ENCODE measurements at places on chromosomes 4 and X.

- DNase-seq: no peak
Observed at GRCh38 chrX:29295987-29296680, 708.9 kb downstream of the IL1RAPL1 start.

DNA sequence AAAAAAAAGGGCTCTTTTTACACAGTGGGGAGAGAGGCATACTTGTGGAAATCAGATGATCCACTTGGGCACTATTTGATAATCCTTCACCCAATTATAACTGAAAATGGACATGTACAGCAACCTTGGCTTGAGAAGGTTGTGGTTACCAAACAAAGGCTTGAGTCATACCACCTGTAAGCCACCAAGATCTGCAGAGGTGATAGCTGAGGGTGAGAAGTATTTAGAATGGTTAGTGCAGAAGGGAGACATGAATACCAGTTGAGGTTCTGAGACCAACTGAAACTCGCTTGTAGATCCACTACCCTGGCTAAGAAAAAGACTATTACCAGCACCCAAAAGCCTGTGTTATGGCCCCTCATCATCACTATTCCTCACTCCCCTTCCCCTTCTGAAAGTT, 614.0 kb downstream of the STIM2 start:
- DNase-seq: no peak

DNA sequence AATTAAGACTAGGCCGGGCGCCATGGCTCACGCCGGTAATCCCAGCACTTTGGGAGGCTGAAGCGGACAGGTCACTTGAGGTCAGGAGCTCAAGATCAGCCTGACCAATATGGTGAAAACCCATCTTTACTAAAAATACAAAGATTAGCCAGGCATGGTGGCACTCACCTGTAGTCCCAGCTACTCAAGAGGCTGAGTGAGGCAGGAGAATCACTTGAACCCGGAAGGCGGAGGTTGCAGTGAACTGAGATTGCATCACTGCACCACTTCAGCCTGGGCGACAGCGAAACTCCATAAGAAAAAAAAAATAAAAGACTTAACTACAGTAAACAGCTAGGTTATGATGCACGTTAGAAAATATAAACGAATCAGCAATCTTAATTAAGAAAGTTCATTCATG, 216.0 kb upstream of the TEX13C start:
- DNase-seq: no peak

GRCh38 chr4:88382621-88383020, 4.0 kb downstream of the HERC6 start:
- no peak for DNase-seq

- DNase-seq: no peak
Observed at GRCh38 chr4:53917729-53918128, 146.7 kb downstream of the CHIC2 start.

- no peak for DNase-seq
Observed at GRCh38 chr4:94014484-94015136, 186.1 kb downstream of the ATOH1 start.

DNA sequence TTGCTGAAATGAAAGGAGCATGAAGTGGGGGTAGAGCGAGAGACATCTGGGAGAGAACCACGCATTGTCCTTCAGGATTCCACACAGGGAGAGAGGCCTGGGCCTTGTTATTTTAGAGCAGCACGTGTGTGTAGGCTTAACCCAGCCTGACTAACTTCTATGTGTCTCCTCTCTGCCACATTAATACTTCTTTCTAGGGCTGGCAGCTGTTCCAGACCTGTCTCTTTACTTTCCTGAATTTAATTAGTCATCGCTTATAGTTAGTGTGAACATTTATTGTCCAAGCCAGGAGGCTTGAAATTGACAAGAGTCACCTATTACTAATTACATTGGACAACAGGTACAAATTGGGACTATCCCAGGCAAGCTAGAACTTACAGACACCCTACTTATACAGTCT, 51.3 kb downstream of the SMAD1 start:
- no peak for DNase-seq

DNA sequence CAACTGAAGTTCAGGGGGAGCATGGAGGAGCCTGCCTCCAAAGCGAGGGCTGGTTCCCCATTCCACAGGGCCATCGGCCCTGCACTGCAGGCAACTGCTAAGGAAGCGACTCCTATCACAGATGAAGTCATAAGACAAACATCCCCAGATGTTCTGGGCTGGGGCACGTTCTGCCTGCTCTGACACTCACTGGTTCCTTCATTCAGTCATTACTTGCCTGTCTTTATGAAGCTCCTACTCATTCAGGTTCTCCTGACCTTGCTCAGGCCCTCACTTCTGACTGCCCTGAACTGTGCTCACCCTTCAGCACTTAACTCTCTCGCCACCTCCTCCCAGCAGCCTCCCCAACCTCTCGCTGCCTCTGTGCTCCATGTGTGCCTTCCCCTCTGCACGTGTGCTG, 2.5 kb upstream of the SLC2A9 start:
- DNase-seq: no peak

- no peak for DNase-seq
Observed at GRCh38 chr4:12949719-12950490, 534.2 kb downstream of the RAB28 start.

GRCh38 chr4:54058171-54058570, 6.2 kb downstream of the CHIC2 start:
- DNase-seq: no peak

GRCh38 chrX:443536-444210, 57.0 kb upstream of the PPP2R3B start:
- DNase-seq: no peak

- no peak for DNase-seq
Observed at GRCh38 chr4:4763822-4764557, 95.5 kb upstream of the MSX1 start.

DNA sequence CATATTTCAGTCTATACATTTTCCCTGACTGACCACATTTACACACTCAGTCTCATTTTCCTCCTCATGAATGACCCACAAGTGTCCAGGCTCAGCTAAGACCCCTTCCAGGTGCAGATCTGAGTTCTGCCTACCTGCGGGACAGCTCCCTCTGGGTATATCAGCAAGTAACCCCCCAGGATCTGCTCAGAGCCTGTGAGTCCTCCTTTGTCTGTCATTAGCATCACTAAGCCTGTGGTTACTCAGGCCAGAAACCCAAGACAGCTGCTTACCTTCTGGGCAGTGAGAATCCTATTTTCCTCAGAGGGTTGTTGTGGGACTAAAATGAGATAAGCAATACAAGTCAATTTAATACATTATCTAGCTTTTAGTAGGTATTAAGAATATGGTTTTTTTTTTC, 487.6 kb upstream of the BOD1L1 start:
- DNase-seq: no peak

DNA sequence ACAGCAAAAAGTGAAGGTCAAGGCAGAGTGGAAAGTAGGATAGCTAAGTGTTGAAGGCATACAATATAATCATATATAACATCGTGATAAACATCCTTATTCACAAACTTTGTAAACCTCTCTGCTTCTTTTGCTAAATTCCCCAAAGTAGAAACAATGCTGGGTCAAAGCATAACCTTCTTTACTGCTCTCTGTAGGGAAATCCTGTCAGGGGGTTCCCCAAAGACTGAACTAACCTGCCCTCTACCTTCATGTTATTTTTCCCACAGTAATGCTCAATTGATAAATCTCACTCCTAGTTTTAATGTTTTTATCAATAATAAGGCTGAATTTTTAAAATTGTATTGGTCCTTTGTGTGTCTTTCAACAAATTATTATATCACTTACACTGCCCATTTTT, 55.7 kb downstream of the DCHS2 start:
- DNase-seq: no peak

DNA sequence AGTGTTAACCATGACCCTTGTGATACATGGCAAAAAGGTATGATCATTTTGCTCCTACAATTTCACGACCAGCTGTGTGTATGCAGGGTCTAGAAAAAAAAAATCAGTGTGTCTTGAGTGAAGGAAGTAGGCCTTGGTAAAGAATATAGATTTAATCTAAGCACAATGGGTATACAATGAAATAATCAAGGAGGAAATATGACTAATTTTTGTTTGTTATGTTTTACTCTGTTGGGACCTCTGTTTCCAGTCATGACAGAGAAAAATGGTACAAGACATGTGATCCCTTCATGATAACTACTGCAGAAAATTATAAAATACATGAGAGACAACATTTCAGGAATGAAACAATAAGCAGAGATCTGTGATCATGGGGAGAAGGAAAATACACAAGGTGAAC, 835.5 kb downstream of the PDHA2 start:
- DNase-seq: no peak

DNA sequence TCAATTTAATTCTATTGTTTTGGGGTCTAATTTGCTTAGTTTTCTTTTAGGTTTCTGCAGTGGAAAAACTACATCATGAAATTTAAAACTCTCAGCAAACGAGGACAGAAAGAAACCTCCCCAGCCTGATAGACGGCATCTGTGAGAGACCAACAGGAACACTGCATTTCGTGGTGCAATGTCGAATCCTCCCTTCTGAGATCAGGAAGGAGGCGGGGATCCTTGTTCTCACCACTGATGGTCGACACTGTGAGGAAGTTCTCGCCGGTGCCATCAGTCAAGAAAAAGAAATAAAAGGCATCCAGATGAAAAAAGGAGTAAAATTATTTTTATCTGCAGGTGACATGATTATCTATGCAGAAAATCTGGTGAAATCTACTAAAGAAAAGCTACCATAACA, 16.5 kb downstream of the GAK start:
- no peak for DNase-seq

DNA sequence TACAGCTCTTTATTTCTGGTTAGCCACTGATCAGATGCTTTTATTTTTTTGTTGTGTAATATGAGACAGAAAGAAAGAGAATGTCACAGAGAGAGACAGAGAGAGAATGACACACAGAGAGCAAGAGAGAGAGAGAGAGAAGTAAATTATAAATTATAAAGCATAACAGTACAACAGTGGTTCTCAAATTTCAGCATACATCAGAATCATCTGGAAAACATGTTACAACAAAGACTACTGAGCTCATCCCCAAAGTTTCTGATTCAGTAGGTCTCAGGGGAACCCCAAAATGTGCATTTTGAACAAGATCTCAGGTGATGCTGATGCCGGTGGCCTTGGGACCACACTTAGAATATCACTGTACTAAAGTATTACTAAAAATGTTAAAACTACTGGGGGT, 245.8 kb upstream of the DIAPH2 start:
- no peak for DNase-seq

- no peak for DNase-seq
Observed at GRCh38 chr4:84726356-84726755, 143.4 kb downstream of the CDS1 start.

DNA sequence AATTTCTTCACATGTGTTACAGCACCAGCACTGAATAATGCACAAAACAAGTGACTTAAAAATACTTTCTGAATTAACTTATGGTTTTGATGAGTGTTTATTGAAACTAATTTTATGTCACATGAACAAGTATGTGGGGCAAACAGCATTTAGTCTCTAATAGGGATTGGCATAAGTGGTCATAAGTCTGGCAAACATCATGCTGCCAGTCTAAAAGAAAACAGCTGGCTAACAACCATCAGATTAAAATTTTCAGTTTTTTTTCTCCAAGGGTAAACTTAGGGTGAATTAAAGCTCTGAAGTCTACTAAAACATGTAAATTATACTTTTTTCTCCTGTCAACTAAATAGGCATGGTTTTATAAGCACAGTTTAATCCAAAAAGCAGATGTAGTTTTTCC, 1014.2 kb downstream of the FAT4 start:
- DNase-seq: no peak

DNA sequence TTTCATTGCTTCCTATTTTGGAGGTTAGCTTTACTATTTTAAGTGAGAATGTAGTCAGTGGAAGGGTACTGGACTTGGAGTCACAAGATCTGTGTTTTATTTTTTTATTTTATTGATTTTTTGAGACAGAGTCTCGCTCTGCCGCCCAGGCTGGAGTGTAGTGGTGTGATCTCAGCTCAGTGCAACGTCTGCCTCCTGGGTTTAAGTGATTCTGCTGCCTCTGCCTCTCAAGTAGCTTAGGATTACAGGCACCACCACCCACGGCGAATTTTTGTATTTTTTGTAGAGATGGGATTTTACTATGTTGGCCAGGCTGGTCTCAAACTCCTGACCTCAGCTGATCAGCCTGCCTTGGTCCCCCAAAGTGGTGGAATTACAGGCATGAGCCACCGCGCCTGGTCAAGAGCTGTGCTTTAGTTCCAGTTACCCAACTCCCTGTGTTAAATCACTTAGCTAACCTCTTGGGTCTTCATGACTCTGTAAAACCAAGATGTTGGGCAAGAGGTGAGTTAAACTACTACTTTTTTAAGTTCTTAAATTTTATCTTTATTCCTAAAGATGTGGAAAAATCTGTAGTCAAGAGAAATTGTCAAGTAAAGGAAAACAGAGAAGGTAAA, 11.2 kb downstream of the USP9X start:
- no peak for DNase-seq

GRCh38 chr4:114267976-114268375, 288.5 kb upstream of the ARSJ start:
- DNase-seq: no peak

- no peak for DNase-seq
Observed at GRCh38 chr4:5917672-5918071, 24.8 kb upstream of the CRMP1 start.

GRCh38 chr4:178671766-178672165, 1229.5 kb upstream of the AGA start:
- no peak for DNase-seq

- DNase-seq: no peak
Observed at GRCh38 chr4:140861359-140862176, 105.4 kb upstream of the TBC1D9 start.

DNA sequence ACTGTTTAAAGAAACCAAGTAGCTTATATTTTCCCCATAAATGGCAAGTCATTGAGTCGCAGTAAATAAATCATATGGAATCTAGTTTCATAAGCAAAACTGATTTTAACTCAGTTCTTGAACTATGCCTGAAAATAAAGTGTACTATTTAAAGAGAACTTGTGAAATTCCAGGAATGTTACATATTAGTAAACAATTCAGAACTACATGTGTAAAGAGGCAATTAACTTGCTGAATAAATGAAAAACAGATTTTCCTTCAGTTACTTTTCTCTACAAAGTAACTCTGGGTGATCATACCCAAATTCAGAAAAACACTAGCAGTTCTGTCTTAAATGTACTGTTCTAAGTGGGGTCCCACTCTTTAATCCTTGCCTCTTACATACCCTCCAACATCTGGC, 236.1 kb upstream of the EDNRA start:
- DNase-seq: no peak

GRCh38 chr4:147963839-147964238, 232.0 kb downstream of the ARHGAP10 start:
- DNase-seq: no peak
